Amygdala (tissue), 56 donors: ENCODE measurements at places on chromosomes 4 and X.

GRCh38 chrX:48834383-48834709, 1.1 kb downstream of the PCSK1N start:
- DNase-seq = no peak

DNA sequence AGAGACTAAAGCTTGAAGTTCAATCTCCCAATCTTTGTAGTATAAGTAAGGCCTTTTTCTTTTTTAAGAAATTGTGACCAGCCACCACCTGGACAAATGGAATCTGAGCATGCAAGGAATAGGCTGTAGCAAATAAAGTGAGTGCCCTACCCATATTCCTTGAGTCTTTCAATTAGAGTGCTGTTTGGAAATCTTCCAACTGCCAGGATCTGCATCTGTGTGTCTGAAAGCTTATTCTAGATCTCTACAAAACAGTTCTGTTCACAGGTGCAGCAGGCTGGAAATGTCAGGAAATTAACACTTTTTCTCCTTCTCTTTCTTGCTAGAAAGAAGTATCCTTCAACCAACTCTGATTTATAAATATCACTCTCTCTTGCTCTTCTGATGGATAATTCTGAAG, 76.7 kb upstream of the NDST3 start:
- DNase-seq = no peak

DNA sequence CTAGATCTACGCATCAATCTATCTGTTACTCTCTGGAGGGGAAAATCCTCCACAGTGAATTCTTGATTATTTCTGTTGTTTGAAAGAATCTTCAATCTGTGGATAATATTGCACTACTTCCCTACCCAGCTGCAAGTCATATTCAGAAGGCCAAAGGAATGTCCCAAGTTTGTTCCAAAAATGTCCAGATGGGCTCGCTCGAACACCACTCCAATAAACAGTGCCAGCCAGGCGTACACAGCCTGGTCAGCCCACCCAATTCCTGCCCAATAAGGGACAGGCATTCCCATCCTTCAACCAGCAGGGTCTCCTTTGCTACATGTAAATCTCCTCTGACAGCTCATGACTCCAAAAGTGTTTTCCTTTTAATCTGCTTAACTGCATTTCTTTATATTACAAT, 80.7 kb upstream of the GPM6B start:
- DNase-seq = no peak

GRCh38 chr4:14375816-14376215, 626.5 kb upstream of the CPEB2 start:
- DNase-seq = no peak

GRCh38 chr4:86924811-86925210, 10.0 kb upstream of the AFF1 start:
- no peak for DNase-seq

GRCh38 chr4:24519649-24520048, 64.7 kb downstream of the DHX15 start:
- no peak for DNase-seq

DNA sequence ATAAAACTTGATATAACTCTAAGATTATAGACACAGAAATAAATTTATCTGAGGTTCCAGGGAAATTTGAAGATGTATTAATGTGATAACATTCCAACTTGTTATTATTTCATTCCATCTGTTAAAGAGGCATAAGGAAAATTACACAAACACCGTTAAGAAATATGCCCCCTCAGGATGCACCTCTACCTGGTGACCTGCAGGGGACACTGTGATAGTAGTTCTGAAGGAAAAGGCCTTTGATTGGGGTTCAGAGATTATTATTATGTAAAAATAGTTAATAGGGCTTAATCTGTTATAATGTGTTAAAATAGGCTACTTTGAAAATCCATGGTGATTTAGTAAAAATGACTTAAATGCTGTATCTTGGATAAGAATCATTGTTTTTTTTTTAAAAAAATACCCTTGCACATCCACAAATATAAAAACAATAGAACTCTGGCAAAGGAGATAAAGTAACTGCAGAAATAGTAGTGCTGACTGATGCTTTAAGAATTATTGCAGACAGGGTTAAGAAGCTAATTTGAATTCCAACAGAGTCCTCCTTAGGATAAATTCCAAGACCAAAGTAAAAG, 6.1 kb upstream of the ABRAXAS1 start:
- DNase-seq = no peak

DNA sequence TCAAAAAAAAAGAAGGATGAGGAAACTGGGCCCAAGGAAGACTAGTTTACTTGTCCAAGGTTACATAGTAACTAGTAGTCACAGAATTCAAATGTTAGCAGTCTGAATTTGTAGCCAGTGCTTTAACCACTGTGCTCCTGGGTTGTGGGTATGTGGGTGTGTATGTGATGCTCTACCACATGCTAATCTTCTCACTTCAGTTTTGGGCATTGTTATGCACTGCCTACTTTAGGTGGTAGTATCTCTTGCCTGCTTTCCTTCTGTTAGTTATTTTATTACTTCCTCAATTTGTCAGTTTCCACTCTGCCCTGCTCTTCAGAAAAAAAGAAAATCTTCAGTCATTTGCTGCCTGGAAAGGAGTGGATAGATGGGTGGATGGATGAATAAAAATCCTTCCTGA, 219.2 kb downstream of the RPA4 start:
- DNase-seq = no peak

- DNase-seq = no peak
Measured at GRCh38 chr4:179927473-179927872, 2315.7 kb upstream of the TENM3 start.

GRCh38 chrX:75784680-75785491, at the start of gene MAGEE2:
Gene MAGEE2 (minus strand): TSS chrX:75785254. CDS start chrX:75785051, 203 bp downstream.
- DNase-seq = no peak

DNA sequence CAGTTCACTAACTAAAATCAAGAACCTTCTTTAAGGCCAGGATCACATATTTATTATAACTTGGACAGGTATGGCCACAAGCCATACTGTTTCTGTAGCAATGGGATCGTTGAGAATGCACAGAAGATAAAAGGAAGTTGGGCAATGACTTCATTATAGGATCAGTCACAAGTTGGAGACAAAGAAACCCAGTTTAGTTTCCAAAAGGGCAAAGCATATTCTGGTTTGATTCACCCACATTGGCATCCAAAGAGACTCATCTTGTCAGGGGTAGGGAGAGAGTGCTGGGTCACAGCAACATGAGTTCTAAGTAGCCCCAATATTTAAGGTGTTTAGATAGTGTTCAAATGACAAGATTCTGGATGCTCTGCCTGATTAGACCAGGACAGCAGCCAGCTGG, 317.1 kb upstream of the GALNT7 start:
- no peak for DNase-seq

- no peak for DNase-seq
Measured at GRCh38 chr4:41442810-41443209, 95.1 kb upstream of the LIMCH1 start.

DNA sequence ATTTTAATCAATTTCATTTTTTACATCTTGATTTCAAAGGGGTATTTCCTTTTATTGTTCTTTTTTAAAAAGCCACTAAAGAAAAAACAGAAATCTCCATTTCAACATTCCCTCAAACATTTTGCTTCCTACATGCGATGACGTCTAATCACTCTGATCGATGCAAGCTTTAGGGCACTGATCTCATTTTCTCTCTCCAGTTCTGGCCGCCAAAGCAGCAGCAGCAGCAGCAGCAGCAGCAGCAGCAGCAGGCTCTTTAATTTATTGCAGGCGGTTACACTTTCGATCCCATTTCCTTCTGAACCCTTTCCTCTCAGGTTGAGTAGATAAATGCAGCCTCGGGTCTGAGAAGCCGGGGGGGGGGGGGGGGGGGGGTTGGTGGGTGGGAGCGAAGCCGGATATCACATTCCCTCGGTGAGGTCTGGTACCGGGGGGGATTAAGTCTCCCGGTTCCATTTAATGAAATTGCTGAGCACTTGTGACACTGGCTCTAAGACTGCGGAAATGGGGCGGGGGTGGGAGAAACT, 3.4 kb upstream of the PCDH7 start:
- DNase-seq = no peak

- no peak for DNase-seq
Measured at GRCh38 chr4:157075401-157075800, 549 bp upstream of the GLRB start.

- DNase-seq = no peak
Measured at GRCh38 chr4:67522230-67522629, 23.1 kb downstream of the CENPC start.

DNA sequence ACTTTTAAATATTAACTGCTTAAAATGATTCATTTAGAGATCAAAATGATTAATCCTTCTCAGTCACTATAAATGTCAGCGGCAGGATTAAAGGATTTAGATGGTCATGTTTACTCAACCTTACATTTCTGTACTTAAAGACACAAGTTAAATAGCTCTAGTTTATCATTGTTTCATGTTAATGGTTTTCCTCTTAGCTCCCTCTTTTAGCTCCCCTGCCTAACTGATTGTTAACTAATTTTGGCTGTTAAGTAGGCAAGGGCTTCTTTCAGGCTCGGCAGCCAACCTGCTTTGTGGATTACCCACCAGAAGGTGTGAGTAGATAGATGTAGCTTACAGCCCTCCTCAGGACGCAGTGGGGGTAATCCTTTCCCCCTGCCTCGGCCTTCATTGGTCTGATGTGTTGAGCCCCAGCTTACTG, 96.0 kb downstream of the TENM3 start:
- DNase-seq = no peak

DNA sequence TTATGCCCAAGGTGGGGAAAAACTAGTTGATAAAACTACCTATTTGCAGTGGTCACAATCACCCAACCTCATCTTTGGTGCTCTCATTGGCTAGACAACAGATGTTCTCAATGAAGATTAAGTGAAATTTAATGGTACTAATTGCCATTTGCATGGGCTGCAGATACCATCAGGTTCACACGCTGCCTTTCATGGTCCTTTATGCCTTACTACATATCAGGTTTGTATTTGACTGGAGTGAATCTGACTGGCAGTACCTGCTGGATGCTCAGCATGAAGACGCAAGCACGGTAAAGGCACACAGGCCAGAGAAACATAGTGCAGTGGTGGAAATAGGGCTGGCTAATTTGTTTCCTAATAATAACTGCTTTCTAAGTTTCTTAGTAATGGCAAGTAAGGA, 48.3 kb downstream of the DCX start:
- DNase-seq = no peak

DNA sequence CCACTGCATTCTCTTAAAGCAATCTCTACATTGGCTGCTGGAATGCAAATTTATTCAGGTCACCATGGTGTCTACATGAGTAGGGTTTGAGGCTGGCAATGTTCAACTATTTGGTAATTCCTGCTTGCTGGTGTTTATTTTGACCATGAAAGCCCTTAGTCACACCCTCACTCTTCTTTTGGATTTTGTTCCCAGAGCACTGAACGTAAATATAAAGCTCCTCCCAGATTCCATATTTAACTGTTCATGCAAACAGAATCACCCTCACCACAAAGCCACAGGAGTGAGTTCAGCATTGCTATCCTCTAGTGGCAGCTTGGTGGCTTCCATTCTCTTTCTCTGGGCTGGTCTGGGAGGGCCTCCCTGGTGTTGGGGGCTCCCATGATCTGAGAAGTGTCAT, 82.8 kb downstream of the LNX1 start:
- no peak for DNase-seq

GRCh38 chr4:878796-879728, 53.1 kb downstream of the GAK start:
- no peak for DNase-seq

- DNase-seq = no peak
Measured at GRCh38 chr4:140621161-140621560, 52.4 kb upstream of the UCP1 start.

DNA sequence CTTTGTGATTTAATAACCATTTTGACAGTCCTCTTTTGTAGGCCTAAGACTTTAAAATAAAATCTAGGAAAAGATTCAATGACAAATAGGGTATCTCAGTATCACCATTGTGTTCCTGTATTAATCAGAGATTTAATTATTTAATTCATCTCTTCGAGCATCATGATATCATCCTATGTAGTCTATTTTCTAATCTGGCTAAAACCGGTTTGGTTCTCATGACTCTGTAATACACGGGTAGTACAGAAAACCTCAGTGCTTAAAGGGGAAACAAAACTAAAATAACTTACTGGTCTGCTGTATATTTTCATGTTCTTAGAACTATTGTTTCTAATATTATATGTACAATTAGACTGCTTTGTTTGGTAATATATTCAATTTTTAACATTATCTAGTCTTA, 23.7 kb upstream of the FBXW7 start:
- DNase-seq = no peak

DNA sequence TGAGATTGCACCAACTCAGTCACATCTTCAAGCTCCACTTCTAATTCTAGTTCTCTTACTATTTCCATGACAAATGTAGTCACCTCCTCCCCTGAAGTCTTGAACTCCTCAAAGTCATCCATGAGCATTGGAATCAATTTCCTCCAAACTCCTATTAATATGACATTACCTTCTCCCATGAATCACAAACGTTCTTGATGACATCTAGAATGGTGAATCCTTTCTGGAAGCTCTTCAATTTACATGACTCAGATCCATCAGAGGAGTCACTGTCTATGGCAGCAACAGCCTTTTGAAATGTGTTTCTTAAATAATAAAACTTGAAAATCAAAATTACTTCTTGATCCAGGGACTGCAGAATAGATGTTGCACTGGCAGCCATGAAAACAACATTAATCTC, 34.5 kb downstream of the GALNTL6 start:
- DNase-seq = no peak

GRCh38 chr4:5758741-5759140, 47.7 kb downstream of the EVC start:
- no peak for DNase-seq

DNA sequence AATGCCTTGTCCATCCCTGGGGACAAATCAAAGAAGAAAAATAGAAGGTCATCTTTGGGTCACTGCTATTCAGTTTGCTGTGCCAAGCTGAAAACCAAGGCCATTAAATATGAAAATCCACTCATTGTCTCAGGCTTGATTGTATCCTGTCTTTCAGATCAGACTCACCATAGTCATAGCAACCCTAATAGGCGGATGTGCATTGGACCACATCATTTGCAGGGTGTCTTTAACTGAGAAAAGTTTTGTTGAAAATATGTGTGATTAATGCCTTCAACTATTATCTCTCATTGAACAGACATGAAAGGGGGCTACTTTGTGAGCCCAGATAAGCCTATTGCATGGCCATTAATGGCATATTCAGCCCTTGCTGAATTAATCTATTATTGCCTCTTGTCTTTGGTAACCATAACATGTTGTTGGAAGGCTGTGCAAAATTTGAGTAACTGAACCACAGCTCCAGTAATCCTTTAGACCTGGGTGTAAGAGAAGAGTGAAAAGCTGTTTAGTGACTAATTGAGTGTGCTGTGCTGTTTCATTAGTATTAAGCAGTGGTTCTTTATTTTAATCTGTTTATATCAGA, 453.6 kb upstream of the EPHA5 start:
- DNase-seq = no peak

DNA sequence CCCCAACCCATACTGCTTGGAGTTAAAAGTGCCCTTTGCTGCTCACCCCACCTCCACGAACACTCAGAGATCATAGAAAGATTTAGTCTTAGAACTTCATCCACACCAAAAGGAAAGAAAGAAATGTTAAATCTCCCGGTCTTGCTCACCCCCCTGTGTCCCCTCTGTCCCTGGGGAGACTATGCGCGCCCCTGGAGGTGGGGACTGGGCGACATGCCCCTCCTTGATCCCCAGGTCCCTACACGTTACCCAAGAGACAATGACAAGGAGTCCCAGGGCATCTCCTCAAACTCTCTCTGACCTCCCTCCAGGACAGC, 620 bp downstream of the ITM2A start:
- DNase-seq = no peak
